Astrocyte of the spinal cord (primary cell): ENCODE measurements at places on chromosomes 16 and 17.

DNA sequence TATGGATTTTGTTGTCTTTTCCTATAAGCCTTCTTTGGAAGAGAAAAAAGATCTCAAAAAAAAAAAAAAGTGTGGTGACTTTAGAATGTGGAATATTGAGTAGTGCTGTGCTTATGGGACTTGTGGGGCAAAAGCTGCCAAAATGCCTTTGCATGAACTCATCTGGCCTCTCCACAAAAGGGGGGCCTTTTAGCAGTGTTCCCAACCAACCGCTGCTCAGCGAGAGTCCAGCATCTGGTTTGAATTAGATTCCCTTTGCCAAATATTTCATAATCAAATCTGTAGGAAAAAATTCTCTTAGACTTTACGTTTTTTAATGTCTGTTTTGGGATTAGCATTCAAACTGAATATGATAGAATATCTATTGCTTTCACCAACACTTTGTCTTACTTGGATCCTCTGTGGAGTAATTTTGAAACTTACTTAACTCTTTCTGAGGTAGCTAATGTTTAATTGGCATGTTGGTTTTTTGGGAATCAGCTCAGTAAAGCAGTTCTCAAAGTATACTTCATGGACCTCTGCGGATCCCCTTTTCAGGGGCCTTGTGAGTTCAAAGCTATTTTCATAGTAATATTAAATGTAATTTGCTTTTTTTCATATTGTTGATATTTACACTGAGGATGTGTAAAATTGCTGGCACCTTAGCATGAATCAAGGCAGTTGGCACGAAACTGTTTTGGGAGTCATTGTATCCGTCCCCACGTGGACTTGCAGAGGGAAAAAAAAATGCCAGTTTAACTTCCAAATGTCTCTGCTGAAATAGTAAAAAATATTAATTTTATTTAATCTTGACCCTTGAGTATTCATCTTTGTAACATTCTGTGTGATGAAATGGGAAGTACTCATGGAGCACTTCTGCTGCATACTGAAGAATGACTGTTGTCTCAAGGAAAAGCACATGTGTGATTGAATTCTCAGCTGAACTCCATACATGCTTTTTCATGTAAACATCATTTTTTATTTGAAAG lies 34.7 kb upstream of the VPS4A start:
- DNase-seq = peak; percentile 95

- no peak for DNase-seq
These were observed 15.0 kb downstream of the MYH13 start for GRCh38 chr17:10357768-10358167.

GRCh38 chr16:49959552-49960277 lies 65.3 kb upstream of the CNEP1R1 start:
- DNase-seq = no peak

DNA sequence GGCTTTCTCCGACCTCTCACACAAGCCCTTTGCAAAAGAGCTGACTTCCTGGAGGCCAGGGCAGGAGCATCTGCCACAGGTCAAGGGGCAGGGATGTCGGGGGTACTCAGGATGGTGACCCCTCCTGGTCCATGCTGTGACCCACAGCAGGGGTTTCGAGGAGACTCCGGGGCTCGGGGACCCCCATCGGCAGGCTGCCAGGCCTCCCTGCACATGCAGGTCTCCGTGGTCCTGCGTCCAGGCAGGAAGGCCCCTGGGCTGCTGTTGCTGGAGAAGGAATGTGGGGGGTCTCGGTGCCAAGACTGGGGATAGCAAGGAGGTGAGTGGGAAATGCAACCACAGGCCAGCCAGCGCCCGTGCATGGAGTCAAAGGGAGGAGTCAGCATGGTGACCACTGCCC lies 11.6 kb downstream of the NATD1 start:
- DNase-seq = no peak

DNA sequence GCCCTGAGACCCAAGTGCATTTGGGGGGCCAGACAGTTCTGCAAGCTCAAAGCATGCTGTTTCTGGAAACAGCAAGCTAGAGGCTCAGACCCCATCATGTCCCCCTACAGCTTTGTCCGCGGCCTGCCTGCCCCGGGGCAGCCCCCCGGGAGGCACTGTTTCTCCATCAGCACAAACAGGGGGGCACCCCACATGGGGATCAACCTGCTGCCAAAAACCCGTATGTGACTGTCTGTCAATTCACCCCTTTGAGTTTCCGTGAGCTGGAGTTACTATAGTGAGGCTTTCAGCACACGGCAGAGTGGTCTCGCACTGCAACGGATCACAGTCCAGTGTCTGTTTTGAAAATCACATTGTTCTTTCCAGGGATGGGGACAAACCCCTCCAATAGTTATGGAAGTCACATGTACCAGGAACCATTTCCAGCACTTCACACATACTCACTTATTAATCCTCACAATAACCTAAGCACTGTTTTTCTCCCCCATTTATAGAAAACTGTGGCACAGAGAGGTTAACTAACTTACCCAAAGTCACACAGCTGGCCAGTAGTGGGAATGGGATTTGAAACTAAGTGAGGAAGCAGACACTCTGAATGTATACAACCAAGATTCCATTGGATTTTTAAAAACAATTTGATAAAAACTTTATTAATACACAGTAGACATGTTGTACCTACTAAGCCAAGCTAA lies 269.0 kb downstream of the C16orf95 start:
- DNase-seq = no peak

- DNase-seq = peak; percentile 27
These were observed 694 bp downstream of the NF1 start for GRCh38 chr17:31095236-31096105.

DNA sequence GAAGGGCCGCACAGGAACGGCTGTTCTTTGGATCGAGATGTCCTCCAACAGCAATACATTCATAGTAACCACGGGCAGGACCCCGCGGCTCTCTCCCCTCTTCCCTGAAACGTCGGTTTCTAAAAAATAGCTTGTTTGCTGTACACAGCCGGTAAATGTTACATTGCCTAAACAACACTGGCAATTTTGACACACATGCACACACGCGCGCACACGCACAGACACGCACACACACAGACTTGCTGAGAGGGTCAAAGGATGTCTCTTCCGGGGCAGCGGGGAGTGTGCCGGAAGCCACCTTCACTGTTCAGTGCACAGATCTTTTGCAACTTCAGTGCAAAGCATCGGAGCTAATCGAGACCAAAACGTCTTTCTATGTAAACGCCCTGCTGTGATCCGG lies 35.8 kb downstream of the ZDHHC7 start:
- DNase-seq = no peak
